ENCODE measurements at places on chromosomes 7 and 10. TPM values are rescaled to one million over a fixed set of nuclear protein-coding genes. Genes with fewer than 3 reads are reported as not detected.

Gene TRPV5
- total RNA-seq = not detected

Gene LRGUK
- 0.16 TPM for total RNA-seq

Gene TRIM50
- total RNA-seq = not detected

Gene DUSP5
- total RNA-seq = 19.3 TPM

Gene ADRA2A
- total RNA-seq = 0.16 TPM

Gene GIMAP2
- total RNA-seq = 43.5 TPM

All from bladder microvascular endothelial cell (primary cell).